COLO829 (cell line): ENCODE measurements at places on chromosomes 1 and 21.

- DNase-seq = no peak
These were observed 150.1 kb downstream of the KCNJ6 start for GRCh38 chr21:37766129-37766528.

- DNase-seq = no peak
These were observed 45.8 kb upstream of the FHAD1 start for GRCh38 chr1:15201221-15201620.

DNA sequence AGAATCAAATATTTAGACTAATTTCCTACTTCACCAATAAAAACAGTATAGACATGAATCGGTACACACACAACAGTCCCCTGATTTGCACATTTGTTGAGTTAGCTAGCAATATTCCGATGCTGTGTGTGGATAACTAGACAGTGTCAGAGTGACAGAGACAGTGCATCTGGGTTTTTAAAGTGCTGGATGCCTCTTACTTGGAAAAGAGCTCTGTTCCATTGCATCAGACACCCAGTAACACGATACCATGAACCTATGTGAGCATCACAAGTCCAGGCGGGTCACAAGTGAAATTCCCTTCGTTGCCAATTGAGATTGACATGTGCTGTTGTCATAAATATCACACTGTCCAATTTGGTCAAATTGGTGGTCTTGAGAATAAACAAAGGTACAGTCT is 82.0 kb upstream of the ESRRG start:
- no peak for DNase-seq

DNA sequence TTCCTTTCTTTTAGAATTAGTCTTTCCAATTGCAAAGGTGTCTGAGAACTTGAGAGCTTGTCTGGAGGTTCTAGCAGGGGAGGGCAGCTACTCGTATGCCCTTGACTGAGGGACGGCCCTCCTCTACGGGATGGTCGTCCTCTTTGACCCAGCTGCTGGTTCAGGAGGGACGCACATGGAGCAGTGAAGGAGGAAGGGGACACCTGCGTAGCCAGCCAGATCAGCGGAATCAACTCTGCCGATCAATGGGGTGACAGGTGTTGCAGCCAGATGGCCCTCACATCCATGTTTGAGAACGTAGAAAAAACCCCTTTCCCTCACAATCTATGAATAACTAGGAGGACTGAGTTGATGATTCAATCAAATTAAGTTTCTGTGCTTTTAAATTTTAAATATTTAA is 15.7 kb upstream of the A3GALT2 start:
- DNase-seq = no peak

DNA sequence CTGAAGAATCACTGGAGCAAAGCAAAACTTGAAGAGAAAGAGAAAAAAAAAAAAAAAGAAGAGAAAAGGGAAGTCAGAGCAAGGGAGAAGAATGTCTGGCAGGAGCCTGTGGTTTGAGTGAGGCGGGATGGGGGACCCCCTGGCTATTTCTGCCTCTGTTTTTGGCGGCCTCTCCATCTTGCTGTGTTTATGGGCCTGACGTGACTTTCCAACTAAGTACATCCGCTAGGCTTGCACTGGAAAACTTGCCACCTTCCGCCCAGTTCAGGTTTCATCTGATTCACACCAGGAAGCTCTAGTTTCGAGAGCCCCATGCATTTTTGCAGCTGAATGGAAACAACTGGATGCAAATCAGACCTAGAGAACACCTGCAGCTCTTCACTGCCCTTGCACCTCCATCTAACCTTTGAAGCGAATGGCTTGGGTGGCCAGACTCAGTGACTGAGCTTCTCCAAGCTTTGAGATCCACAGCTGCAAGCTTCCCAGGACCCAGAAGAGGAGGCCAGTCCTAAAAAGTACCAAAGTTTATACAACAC is 28.0 kb downstream of the TBX15 start:
- no peak for DNase-seq

GRCh38 chr1:32954168-32954567 is 10.4 kb downstream of the RNF19B start:
- DNase-seq = no peak

GRCh38 chr1:101219924-101220870 is 16.6 kb upstream of the S1PR1 start:
- DNase-seq = no peak

GRCh38 chr1:36322786-36323635 is 434 bp downstream of the EVA1B start:
- DNase-seq = no peak

DNA sequence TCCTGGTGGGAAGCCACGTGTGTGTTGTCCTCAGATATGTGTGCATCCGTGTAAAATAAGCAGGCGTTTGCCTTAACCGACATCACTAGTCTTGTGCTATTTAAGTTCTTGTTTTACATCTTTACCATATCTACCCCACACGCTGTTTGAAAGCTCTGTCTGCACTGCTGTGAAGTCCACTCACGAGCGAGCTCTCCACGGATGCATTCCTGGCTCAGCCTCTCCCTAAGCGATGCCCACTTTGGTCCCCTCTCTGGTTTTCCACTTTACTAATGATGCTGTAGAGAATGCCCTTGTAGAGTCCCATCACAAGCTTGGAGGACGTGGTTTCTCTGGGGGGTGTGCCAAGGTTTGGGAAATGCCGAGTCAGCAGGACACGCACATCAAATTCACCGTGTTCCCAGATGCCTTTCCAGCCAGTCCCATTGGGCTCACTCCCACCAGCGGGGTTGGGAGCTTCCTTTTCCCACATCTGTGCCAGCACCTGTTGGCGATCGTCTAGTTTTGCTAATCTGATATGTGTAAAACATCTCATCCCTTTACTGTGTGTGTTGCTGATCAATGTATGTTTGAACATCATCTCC is 43.8 kb downstream of the ACTL8 start:
- no peak for DNase-seq

DNA sequence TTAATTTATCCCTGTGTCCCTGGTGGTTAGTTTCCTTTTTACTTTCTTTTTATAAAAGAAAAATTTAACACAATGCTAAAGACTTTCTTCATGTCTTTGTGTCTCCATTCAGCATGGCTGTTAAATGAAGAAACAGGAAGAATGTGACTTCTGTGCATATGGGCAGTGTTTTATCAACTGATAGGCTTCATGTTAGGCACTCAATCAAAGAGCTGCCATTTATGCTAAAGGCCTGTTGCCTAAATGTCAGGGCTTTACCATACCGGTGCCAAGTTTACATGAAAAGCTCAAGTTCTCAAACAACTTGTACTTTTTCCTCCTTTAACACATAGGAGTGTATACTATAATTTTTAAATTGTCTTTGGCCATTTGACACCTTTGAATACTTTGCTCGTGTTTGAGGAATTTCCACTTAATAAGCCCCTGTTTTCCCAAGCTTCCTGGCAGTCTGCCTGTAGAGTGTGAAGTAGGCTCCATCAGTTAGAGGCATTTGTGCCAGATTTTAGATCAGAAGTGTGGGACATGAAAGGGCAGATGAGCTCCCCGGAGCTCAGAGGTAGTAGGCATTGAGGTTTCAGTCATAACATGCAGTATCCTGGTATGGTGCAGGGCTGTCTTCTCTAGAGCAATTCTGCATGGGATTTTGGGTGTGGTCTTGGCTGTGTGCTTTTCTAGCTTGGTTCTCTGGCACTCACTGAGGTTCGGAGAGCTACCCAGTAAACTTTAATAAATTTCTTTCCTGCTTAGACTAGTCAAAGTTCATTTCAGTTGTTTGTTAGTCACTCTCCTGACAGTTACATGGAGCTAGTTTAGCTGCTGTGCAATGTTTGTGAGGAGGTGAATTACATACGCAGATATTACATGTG is 119.0 kb downstream of the LEPR start:
- no peak for DNase-seq

DNA sequence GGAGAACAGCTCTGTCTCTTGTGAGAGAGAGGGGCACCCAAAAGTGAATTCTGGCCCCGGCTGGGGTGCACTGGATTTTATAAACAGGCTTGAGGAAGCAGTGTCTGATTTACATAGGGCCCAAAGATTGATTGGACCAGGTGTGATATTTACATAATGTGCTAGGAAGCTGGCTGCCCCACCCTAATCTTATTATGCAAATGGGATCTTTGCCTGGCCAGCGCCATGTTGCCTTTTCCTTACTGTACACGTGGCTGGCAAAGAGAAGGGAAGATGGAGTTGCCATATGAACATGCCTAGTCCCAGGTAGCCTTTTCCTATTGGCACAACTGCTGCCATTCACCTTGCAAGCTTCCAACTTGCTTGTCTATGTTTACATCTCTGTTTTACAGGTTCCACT is 29.0 kb upstream of the CFHR4 start:
- DNase-seq = no peak

DNA sequence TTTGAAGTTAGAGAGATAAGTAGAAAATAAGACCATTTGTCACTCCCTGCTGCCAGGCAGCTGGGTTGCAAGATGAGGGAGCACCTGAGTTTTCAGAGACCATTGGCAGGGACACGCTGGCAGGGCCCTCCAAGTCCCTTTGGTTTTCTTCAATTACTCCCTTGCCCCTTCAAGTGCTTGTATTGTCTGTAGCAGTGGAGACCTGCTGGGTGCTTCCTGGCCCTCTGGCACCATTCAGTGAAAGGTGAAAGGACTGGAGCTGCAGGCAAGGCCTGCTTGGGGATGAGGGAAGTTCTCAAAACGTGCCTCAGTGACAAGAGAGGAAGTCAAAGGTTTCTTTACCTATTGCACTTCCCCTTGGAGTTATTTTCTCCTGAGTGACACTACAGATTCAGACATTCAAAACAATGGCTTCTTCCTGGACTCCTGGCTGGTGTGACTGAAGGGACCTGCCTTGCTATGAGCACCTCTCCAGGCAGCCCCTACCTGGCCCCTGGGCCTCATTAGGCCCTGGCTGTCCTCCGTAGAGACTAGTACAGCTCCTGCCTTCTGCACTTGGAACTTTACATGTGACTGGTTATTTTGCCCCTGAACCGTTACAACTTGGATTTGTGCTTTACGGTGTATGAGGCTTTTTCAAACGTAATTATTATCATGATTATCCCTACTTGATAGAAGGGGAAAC is 100.1 kb downstream of the C1orf21 start:
- no peak for DNase-seq

- no peak for DNase-seq
These were observed 16.4 kb downstream of the RIMS3 start for GRCh38 chr1:40648928-40649591.
